ENCODE measurements at places on chromosomes 1 and 21.

DNA sequence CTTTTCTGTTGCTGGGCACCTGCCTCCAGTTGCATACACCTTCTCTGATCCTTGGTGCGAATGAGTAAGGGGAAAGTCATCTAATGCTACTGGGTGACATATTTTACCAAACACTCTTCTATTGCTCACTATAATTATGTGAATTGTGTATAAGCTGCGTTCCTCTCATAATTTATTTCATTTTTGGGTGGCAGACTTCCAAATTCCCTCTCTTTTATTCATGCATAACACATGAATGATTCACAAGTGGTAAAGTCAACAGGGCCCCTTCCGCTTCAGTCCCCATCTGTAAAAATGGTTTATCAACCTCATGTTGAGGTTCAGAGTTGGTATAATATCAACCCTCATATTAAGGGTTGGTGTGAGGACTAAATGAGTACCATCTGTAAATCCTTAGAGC, 3.2 kb upstream of the QSOX1 start:
- DNase-seq, result no peak

- DNase-seq, result no peak
These were observed 14.4 kb downstream of the ALDH9A1 start for GRCh38 chr1:165683848-165684485.

DNA sequence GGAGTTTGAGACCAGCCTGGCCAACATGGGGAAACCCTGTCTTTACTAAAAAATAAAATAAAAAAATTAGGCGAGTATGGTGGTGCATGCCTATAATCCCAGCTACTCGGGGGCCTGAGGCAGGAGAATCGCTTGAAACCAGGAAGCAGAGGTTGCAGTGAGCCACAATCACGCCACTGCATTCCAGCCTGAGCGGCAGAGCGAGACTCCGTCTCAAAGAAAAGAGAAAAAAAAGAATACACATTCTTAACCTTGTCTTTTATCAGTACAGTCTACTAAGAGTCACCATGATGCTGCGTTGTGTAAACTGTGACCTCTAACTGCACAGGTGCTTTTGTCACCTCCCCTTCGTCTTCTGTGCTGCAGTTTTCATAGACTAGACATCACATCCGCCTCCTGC, 37.2 kb downstream of the PCNT start:
- DNase-seq, result no peak

DNA sequence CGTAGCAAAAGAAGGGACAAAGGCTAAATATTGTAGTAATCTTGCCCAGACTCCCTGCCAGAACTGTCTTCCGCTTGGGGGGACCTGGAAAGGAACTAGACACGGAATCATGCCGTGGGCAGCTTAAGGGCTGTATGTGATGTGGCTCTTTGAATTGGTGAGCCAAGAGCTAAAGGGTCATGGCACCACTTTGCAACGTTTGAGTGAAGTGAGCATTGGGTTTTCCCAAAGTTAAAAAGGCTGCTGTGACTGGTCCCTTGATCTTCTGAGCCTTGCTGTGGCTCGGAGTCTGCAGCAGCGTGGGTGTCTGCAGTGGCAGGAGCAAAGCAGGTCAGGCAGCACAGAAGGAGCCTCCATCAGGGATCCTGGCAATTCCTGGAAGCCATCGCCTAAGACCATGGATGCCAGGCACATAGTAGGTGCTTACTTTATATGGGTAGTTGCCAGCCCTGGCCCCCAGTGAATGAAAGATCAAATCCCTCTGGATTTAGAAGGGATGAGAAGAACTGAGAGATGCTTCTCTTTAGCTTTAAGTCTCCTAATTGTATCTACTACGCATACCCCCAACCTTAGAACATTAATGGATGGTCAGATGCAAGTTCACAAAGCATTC, 1.8 kb downstream of the SMYD2 start:
- DNase-seq, result no peak

- no peak for DNase-seq
These were observed 347.2 kb downstream of the PTPRC start for GRCh38 chr1:198986036-198986435.

DNA sequence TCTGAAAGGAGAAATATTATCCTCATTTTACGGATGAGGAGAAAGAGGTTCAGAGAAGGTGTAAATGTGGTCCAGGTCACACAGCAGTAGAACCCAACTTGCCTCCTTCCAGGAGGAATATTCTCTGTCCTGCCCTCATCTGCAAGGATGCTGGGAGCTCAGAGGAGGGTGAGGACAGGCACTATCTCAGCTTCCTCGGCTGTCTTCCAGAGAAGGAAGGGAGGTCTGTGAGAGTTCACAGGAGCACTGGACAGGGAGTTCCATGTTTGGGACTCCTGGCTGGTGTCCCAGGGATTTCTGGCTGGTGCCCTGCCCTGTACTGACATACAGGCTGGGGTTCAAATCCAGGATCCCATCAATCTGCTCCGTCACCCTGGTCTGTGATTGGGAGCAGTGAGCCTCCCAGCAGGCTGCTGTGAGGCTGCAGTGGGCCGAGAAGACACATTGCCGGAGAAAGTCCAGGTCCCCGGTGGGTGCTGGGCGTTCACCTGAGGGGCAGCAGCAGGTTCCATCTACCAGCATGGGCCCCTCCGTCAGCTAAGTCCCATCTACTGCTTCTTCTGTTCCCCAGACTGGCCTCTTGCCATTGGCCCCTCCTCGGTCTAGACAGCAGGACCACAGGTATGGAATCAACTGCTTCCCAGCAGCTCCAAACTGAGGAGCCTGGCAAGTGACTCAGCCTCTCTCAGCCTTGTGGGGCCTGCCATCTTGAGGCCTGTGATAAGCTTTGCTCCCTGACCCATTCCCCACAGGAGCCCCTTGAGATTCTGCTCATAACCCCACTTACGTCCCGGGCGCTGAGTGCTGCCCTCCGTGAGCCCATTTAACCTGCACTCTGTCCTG, 8.5 kb upstream of the BSND start:
- DNase-seq, result no peak

DNA sequence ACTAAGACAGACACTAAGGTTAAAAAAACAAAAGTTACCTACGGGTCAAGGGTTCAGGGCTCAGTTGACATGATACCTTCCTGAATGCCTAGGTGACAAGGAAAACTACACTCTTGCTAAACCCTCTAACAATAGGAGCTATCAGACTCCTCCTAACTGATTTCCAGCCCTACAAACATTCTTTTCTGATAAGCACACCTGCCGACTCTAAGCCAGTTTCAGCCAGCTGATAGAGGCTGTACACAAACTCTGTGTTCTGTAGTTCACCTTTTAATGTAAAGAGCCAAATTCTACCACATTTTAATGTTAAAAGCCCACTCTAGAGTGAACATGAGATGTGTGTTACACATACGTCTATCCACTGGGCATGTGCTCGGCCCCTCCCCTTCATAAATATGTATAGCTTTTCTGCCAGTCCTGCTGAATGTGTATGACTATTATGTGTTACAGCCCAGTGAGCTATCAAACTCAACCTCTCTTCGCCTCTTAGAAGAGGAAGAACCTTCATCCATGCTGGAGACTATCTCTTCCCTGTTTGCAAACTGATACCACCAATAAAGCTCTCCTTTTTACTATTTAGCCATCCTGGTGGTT, 40.0 kb upstream of the FAM163A start:
- no peak for DNase-seq

- DNase-seq, result no peak
These were observed 59.6 kb downstream of the CAPZB start for GRCh38 chr1:19425646-19426239.

DNA sequence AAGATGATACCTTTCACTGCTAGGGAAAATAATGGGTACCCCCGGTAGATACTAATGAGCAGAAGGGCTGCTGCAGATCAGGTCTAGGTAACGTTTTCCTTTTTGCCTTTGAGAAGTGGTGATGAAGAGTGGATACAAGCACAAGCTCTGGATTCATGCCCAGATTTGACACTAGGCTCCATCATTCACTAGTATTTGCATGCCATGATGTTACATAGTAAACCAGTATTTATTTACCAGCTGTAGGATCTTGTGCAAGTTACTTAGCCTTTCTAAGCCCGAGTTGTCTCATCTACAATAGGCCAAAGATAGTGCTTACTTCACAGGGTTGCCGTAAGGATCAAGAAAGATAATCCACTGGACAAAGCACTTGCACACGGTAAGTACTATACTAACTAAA, 14.2 kb downstream of the PTPN14 start:
- no peak for DNase-seq

DNA sequence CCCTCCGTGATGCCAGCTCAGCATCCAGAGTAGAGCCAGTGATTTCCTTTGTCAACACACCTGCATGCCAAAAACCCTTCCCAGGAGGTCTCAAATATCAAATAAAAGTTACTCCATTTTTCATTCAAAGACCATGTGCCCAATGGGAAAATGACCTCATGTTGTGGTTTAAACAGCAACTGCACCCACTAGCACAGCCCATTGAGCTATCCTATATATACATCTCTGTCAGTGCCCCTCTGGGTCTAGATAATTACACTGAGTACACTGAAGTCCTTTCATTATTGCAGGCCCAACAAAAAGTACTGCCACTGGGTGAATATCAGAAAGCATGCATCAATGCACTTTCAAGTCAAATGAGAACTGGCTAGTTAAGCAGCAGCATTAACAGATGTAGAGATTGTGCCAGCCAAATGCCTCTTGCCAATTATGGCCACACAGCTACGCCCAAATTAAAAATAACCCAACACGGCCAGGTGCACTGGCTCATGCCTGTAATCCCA, 117.7 kb downstream of the SLC45A1 start:
- DNase-seq, result no peak

GRCh38 chr1:104830534-104830933, 1080.8 kb downstream of the AMY1C start:
- DNase-seq, result no peak

- DNase-seq, result no peak
These were observed 175.6 kb upstream of the RAB4A start for GRCh38 chr1:229095325-229095724.

GRCh38 chr21:41783476-41784180, 16.8 kb upstream of the RIPK4 start:
- DNase-seq, result peak; percentile 75
